Left cardiac atrium (tissue), 4 donors: ENCODE measurements at places on chromosomes 13 and 19. TPM values are rescaled to one million over a fixed set of nuclear protein-coding genes. Genes with fewer than 3 reads are reported as not detected.
A peak's percentile ranks its signal among the peaks of the same experiment; 100 is the strongest.

Gene USHBP1
- 6.5 TPM for total RNA-seq

Gene THOP1
- total RNA-seq: 48.4 TPM

Gene FOXA3
- not detected for total RNA-seq

Gene CYP2F1
- total RNA-seq: not detected

Gene KL
- 3.3 TPM for total RNA-seq

Gene PSG11
- not detected for total RNA-seq

Gene DZIP1
- total RNA-seq: 5.4 TPM

Gene NLRP5
- total RNA-seq: not detected

Gene VPS36
- 38.5 TPM for total RNA-seq

Gene PSG2
- not detected for total RNA-seq

Gene TEX26
- total RNA-seq: 0.15 TPM

Gene SLITRK6
- 0.84 TPM for total RNA-seq

GRCh38 chr19:55146705-55147273 lies 2.2 kb downstream of the TNNT1 start:
- DNase-seq: no peak

DNA sequence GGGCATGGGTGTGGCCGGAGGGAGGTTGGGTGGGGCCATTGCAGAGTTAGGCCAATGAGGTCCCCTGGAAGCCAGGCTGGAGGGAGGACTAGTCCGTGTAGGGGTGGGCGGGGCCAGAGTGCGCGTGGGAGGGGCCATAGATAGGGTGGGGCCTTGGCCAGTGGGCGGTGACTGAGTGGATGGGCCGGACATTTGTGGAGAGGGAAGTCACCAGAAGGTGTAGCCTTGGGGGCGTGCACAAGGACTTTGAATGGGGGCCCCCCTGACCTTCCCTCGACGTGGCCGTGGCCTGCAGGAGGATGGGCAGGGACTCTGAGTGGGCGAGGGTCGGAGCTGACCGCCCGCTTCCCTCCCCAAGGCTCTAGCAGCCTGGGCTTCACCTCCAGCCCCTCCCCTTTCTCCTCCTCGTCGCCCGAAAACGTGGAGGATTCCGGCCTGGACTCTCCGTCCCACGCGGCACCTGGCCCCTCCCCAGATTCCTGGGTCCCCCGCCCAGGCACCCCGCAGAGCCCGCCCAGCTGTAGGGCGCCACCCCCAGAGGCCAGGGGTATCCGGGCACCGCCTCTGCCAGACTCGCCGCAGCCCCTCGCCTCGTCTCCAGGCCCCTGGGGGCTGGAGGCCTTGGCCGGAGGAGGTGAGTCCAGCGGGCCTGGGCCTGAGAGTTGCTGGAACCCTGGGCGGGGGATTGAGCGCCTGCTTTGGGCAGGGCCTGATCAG lies 16.5 kb upstream of the B3GNT3 start:
- peak; percentile 65 for DNase-seq

DNA sequence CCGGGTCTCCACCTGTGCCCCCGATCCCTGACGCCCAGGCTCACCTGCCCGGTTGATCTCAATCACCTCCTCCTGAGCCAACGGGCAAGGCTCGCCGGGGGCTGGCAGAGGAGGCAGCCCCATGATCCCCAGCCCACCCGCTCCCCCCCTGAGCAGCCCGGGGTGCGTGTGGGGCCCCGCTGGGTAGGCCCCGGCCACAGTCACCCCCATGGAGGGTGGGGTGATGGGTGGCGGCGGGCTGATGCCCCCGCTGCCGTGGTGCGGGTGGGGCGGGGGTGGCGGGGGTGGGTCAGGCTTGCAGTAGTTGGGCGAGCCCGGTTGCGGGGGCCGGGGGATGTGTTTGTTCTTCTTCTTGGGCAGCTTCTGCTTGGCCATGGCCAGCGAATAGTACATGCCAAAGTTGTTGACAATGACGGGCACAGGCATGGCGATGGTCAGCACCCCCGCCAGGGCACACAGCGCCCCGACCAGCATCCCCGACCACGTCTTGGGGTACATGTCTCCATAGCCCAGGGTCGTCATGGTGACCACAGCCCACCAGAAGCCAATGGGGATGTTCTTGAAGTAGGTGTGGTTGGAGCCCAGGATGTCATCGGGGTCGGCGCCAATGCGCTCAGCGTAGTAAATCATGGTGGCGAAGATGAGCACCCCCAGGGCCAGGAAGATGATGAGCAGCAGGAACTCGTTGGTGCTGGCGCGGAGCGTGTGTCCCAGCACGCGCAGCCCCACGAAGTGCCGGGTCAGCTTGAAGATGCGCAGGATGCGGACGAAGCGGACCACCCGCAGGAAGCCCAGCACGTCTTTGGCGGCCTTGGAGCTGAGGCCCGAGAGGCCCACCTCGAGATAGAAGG lies 6.0 kb downstream of the KCNC3 start:
- no peak for DNase-seq

DNA sequence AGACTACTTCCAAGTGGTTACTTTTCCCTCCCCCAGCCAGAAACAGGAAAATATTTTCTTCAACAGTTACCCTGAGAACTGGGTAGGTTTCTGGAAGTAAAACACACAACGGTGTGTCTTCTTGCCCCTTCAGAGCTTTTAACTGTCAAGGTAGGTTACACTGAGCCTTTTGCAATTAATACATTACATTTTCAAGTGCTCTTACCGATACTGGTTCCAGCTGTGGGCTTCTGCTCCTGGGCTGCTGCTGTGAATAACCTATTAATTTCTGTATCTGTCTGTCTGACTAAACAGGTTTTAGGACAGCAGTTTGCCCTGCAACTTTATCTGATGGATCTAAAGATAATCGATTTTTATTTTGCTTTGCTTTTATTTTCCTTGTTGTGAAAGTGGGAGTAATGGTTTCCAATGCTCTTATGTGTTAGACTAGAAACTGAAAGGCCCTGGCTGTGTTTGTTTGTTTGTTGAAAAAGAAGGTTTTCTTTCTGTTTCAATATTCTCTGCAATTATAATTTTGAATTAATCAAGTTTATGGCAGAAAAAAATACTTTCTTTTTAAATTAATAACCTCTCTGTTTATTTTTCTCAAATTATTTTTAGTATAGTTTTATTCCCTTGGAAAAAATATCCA lies 196.7 kb upstream of the SLITRK6 start:
- DNase-seq: no peak

DNA sequence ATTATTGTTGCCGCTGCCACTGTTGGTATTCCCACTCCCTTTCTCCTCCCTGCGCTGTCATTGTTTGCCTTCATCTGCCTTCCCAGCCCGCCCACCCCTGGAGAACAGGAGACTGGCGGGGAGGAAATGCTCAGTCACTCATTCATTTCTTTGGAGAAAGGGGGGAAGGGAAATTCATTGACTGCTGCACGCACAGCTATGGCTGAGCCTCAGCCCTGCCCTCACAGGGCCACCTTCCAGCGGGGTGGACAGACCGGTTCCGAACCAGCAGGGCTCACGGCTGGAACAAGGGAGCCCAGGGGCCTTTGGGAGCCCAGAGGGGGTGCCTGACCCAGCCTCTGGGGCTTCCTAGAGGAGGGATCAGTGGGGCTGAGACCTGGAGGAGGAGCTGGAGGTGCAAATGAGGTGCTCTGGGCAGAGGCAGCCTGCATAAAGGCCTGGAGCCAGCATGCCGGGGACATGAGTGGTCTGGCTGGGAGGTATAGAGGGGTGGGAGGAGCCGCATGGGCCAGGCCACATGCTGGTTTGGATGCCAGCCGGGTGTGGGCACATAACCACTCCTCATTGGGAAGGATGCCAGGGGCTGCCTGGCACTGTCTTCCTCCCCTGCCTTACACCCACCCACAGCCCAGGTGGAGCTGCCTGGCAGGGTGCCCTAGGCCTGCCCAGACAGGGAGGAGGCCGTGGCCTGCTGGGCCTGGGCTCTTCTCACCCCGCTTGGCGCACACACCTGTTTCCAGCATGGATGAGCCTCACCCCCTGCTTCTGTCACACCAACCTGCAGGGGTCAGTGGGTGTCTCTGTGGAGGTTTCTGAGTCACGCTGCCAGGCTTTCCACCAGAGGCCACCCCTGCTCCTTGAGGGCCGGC lies 26.8 kb downstream of the PPP5C start:
- peak; percentile 75 for DNase-seq

- no peak for DNase-seq
Measured at GRCh38 chr13:37375724-37376123, 222.8 kb downstream of the POSTN start.

DNA sequence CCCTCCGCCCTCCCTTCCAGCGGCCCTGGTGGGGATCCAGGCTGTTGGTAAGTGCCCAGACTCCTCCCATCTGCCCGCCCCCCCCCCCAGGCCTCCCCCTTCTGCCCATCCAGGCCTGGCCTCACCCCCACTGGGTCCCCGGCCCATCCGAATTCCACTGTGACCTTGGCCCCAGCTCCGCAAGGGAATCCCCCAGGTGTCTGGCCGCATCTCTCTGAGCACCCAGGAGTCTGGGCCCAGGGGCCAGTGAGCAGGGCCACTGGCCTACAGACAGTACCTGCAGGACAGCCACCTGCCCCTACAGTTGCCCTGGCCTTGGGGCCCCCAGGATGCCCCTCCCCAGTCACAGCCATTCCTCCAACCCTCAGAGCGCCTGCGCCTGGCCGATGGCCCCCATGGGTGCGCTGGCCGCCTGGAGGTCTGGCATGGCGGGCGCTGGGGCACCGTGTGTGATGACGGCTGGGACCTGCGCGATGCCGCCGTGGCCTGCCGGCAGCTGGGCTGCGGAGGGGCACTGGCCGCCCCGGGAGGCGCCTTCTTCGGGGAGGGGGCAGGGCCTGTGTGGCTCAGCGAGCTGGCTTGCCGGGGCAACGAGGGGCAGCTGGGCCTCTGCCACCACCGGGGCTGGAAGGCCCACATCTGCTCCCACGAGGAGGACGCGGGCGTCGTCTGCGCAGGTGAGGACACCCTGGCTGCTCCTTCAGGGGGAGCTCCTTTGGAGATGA lies 912 bp downstream of the SSC5D start:
- peak; percentile 36 for DNase-seq

- DNase-seq: no peak
Measured at GRCh38 chr13:112205990-112206389, 139.0 kb downstream of the SOX1 start.

- no peak for DNase-seq
Measured at GRCh38 chr19:6534451-6535093, 3.7 kb downstream of the TNFSF9 start.

DNA sequence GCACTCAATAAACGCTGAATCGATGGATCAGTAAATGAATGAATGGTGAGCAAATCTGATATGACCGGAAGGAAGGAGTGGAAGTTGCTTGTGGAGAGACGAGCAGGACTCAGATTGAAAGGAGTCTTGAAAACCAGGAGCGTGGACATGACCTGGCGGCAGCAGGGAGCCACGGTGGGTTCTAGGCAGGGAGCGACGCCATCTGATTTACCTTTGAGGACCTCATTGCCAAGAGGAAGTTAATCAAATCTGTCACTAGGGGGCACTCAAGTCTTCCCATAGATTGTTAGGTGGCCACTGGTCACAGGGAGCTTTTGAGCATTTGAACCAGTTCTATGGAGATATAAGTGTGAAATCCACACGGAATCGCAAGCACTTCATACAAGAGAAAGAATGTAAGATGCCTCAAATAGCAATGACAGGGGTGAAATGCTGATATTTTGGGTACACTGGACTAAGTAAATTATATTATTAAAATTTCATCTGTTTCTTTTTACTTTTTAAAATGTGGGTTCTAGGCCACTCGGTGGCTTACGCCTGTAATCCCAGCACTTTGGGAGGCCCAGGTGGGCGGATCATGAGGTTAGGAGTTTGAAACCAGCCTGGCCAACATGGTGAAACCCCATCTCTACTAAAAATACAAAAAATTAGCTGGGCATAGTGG lies 9.2 kb upstream of the FBN3 start:
- DNase-seq: no peak

- DNase-seq: no peak
Measured at GRCh38 chr13:98915563-98915962, 62.3 kb downstream of the DOCK9 start.

- no peak for DNase-seq
Measured at GRCh38 chr13:77434289-77434688, 101.2 kb upstream of the SCEL start.
